Calu3 (cell line): ENCODE measurements at places on chromosomes 6 and 20. TPM values are rescaled to one million over a fixed set of nuclear protein-coding genes. Genes with fewer than 3 reads are reported as not detected.
A peak's percentile ranks its signal among the peaks of the same experiment; 100 is the strongest.

- H3K27me3 ChIP-seq: no peaks in the 10 kb centered on the region
- no peaks in the 10 kb centered on the region for H3K4me1 ChIP-seq
- H3K27ac ChIP-seq: peak overlapping the region; percentile 89
- peak; percentile 30 for DNase-seq
Measured at GRCh38 chr20:6122111-6122872, 538 bp downstream of the FERMT1 start.

DNA sequence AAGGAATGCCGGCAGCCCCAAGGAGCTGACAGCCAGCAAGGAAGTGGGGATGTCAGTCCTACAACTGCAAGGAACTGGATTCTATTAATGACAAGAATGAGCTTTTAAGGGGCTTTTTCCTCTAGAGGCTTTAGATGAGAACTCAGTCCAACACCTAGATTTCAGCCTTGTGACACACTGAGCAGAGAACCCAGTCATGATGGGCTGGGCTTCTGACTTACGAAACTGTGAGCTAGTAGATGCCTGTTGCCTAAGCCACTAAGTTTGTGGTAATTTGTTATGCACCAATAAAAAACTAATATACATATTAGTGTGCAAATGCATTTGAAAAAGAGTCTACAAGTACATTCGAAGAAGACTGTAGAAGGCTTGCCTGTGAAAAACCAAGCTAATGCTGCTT lies 263.3 kb downstream of the SOX4 start:
- H3K4me1 ChIP-seq: peaks cover 9% of the 10 kb centered on the region
- H3K27me3 ChIP-seq: no peaks in the 10 kb centered on the region
- H3K36me3 ChIP-seq: no peaks in the 10 kb centered on the region
- no peak for DNase-seq
- no peak overlapping the region for H3K4me3 ChIP-seq
- H3K27ac ChIP-seq: no peak overlapping the region

- H3K4me3 ChIP-seq: peak overlapping the region; percentile 91
- no peak for DNase-seq
- no peaks in the 10 kb centered on the region for H3K27me3 ChIP-seq
- peaks cover 51% of the 10 kb centered on the region for H3K4me1 ChIP-seq
- peak overlapping the region; percentile 92 for H3K27ac ChIP-seq
- H3K36me3 ChIP-seq: peaks cover 65% of the 10 kb centered on the region
Measured at GRCh38 chr20:45363611-45364492, 896 bp downstream of the SYS1 start.

DNA sequence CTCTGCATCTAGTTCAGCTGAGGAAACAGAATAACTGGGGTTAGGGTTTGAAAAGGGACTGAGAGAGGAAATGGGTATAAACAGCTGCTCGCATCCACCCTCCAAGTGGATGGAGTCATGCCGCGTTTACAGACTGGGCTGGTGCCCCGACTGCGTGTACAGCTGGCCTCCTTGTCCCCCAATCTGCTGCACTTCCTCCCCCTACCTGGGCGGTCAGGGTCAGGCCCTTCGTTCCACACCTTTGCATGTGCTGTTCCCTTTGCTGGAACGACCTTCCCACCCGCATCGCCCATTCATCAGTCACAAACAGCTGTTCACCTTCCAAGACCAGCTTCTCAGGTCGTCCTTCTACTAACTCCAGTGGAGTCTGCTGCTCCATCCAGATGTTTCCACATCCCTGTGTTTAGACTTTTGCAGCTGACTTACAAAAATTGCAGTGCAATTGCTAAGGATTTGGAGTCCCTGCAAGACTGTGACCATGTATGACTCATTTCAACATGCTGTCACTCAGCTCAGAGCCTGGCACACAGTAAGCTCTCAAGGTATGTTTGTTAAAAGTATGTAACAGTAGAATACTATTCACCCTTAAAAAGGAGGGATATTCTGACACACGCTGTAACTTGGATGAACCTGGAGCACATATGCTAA lies 129.3 kb downstream of the DTNBP1 start:
- H3K27me3 ChIP-seq: no peaks in the 10 kb centered on the region
- H3K4me3 ChIP-seq: no peak overlapping the region
- DNase-seq: no peak

- H3K4me1 ChIP-seq: peaks cover 24% of the 10 kb centered on the region
- peaks cover 4% of the 10 kb centered on the region for H3K36me3 ChIP-seq
- H3K27me3 ChIP-seq: no peaks in the 10 kb centered on the region
Measured at GRCh38 chr6:136723780-136724179, 68.5 kb downstream of the MAP3K5 start.

DNA sequence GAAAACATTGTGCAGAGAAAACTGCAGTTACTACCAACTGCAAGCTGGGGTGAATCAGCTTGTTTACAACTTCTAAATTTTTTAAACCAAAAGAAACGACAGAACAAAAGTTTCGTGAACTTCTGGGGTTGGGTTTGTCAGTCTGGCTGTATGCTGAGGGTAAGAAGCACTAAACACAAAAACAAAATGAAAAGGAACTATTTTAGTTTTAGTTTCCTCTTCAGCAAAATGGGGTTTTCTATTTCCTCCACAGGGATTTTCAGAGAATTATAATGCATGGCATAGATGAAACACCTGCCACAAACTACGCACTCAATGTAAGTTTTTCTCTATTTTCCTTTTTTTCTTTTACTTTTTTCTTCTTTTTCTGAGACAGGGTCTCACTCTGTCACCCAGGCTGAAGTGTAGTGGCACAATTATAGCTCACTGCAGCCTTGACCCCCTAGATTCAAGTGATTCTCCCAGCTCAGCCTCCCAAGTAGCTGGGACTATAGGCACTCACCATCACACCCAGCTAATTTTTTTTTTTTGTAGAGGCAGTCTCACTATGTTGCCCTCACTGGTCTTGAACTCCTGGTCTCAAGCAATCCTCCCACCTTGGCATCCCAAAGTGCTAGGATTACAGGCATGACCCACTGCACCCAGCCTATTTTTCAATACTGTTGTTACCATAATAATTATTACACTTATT lies 40.6 kb downstream of the CGA start:
- no peak overlapping the region for H3K27ac ChIP-seq
- H3K36me3 ChIP-seq: no peaks in the 10 kb centered on the region
- peaks cover 20% of the 10 kb centered on the region for H3K27me3 ChIP-seq
- no peak overlapping the region for H3K4me3 ChIP-seq

DNA sequence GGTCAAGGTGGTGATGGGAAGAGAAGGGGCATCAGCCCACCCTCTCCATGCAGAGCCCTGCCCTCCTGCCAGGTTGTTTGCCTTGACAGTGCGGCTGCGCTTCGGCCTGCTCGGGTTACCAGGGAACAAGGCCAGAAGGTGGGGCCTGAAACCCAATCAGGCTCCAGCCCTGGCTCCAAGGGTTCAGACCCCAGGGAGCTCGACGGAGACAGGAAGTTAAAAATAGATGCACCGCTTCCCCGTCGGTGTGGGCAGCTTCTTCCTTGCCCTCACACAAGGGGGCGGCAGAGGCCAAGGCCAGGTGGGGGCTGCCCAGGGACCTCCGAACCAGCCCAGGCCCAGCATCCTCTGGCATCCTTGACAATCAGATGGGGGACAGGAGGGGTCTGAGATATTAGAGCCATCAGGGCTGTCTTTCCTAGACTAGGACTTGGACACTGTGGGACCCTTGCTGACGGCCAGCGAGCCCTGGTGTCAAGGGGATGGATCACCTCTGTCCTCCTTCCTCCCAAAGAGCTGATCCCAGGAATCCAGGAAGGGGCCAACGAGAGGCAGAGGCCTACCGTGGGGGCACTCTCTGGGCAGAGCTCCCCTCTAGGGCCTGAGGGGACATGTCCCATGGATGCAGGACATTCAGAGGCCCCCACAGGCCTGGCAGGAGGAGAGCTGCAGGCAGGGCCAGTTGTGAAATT lies 65.2 kb downstream of the RIPOR3 start:
- peak overlapping the region; percentile 72 for H3K27ac ChIP-seq
- H3K4me1 ChIP-seq: peaks cover 44% of the 10 kb centered on the region
- H3K36me3 ChIP-seq: peaks cover 15% of the 10 kb centered on the region
- H3K27me3 ChIP-seq: no peaks in the 10 kb centered on the region
- no peak overlapping the region for H3K4me3 ChIP-seq

Gene EFHC1
- total RNA-seq: 18.1 and 25.6 TPM in 2 replicates

Gene MUC22
- not detected in 2 replicates for total RNA-seq
